ENCODE measurements at places on chromosomes 2 and 18.

DNA sequence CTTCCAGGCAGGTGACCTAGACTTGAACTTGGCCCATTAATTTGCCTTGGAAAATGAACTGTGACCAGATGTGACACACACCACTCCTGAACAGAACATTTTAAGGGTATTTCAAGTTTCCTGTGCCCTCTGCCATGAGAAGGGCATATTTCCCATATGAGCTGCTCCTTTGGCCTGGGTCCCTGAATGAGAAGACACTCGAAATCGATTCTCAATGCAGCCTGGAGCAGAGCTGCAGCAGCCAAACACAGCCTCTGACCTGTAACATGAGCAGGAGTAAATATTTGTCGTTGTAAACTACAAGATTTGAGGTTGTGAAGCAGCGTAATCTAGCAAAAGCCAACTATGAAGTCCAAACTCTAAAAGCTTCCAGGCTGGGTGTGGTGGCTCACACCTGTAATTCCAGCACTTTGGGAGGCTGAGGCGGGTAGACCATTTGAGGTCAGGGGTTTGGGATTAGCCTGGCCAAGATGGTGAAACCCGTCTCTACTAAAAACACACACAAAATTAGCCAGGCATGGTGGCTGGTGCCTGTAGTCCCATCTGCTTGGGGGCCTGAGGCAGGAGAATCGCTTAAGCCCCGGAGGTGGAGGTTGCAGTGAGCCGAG, 30.1 kb upstream of the SOS1 start:
- DNase-seq = no peak

DNA sequence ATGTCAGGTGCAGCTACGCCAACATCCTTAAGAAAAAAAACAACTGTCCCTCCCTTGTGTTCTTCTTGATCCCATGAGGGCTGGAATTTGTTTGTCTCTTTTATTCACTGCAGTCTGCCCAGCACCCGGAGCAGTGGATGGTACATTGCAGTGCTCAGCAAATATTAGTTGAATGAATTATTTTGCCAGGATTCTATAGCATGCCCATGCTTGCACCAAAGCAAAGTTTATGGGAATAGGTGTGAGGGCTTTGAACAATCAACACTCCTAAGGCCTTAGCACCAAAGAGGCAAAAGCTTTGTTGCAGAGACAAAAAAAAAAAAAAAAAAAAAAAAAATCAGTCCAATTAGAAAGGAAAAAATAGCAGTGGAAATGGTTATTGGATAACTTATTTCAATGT, 28.7 kb upstream of the DCC start:
- no peak for DNase-seq

- no peak for DNase-seq
Observed at GRCh38 chr2:98308532-98308931, 37.7 kb upstream of the CNGA3 start.

- DNase-seq = peak; percentile 78
Observed at GRCh38 chr18:9771261-9771976, 63.3 kb downstream of the RAB31 start.

GRCh38 chr2:68734688-68735525, at the start of gene ARHGAP25:
Gene ARHGAP25 (plus strand): TSS chr2:68734811. CDS start chr2:68735200, 389 bp downstream.
- peak; percentile 79 for DNase-seq

- DNase-seq = no peak
Observed at GRCh38 chr2:214193943-214194342, 216.9 kb upstream of the VWC2L start.

DNA sequence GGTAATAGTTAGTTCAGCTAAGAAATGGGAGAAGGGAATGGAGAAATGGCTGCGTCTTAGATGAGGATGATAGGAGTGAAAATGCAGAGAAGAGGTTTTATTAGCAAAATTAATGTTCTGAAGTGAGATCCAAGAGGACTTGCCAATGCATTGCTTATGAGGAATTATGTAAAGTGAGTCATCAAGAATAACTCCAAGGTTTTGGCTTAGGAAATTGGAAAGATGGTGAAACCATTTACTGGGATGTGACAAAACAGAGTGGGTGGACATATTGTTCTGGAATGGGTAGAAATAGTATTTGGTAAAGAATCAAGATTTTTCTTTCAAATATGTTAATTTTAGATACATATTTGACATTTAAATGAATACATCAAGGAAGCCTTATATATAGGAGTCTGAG, 306.6 kb upstream of the CYRIA start:
- DNase-seq = no peak

DNA sequence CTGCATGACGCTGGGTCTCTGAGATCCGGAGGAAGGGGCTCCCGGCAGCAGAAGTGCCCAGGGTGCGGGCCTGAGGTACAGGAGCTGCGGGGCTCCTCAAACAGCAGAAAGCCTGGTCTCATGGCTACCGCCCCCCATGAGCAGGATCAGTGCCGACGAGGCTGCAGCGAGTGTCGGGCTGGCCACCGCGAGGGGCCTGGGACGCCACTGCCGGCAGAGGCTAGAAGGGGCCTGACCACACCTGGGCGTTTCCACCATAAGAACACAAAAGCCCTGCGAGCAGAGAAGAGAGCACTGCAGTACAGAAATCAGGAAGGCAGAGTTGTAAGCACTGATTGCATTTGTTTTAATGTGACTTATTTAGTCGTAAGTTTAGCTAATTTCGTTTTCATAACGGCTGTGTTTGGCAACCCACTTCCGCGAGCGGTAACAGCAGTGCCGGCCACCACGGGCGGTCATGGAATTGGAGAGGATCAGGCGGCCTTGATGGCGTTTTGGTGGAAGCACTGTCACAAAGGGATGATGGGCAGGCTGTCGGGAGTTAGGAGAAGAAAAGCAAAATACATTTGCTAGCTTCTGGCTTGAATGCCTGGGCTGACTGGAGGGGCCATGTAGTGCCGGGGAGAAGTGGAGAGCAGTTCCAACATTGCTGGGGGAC, 117.4 kb downstream of the HDAC4 start:
- no peak for DNase-seq

Data from activated CD4-positive, alpha-beta T cell treated with anti-CD3 and anti-CD28 coated beads for 48 hours (primary cell).